ENCODE measurements at places on chromosomes 2 and 18.

GRCh38 chr18:11658989-11659388 is 30.1 kb upstream of the GNAL start:
- no peak for DNase-seq

DNA sequence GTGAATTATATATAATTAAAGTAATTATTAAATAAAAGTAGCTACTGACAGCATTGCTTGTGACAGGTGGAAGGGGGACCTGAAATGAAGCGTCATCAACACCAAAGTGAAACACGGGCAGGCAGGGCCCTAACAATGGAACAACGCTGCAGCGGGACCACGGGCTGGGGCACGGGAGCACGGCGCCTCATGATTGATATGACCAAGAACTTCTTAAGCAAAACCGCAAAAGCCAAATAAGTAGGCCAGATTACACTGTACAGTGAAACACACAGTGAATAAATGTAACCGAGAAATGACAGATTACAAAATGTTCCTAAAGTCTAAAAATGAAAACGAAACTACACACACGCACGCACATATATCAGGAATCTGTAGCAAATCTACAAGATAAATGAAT is 81.4 kb downstream of the SNTG2 start:
- DNase-seq: no peak

GRCh38 chr2:207950063-207950760 is 75.1 kb downstream of the PLEKHM3 start:
- no peak for DNase-seq

GRCh38 chr18:33716061-33716683 is 138.2 kb downstream of the ASXL3 start:
- no peak for DNase-seq

DNA sequence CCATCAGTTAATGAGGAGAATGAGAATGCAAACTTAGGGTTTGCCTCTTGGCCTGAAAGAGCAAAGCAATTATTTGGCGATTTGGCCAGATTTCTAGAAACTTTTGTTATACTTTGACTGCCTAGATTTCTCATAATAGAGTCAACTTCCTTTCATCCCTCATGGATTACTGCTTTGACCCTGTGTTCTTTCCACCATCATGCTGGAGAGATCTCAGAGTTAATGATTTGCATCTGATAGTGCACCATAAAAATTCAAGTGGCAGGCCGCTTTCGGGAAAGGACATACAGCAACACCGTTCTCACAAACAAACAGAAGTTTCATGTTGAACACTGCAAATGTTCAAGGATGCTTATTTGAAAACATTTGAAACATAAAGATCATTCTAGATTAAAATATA is 143.7 kb upstream of the ZFP36L2 start:
- DNase-seq: no peak

- peak; percentile 64 for DNase-seq
Measured at GRCh38 chr18:48676756-48677368, 138.0 kb downstream of the CTIF start.

DNA sequence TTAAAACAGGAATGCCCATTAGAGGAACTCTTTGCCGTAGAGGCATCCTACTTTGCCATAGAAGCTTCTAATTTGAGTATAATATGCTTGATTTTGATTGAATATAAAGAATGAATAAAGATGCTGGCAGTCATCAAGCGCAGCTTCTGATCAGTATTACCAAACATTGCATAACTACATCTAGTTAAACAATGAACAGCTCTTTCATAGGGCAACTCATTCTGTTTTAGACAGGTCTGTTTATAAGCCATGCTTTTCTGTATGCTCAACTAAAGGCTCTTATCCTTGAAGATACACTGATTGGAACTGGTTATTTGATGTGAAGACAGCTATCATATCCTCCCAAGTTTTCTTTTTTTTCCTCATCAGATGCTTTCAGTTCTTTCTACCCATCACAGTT is 122.6 kb upstream of the FAM117B start:
- DNase-seq: no peak
